ENCODE measurements at places on chromosomes 3 and 15. TPM values are rescaled to one million over a fixed set of nuclear protein-coding genes. Genes with fewer than 3 reads are reported as not detected.

- no peak for DNase-seq
Observed at GRCh38 chr15:36271048-36271447, 308.4 kb upstream of the CDIN1 start.

DNA sequence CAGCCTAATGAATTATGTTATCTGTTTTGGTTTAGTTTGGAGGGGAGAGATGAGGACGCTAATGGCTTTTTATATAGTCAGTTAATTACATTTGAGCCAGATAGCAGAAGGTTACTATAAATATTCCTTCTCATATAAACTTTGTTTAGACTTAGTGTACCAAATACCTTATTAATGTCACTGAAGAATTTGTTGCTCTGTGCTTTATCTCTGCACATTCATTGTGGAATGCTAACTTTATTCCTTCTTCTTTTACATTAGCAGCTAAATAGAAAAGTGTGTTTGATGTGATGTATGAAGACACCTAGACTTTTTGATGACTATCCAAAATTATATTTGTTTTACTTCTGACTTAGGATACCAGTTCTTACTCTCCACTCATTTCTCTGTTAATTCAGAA, 105.2 kb downstream of the EPHA3 start:
- no peak for DNase-seq

- DNase-seq = no peak
Observed at GRCh38 chr15:94135486-94136147, 95.7 kb upstream of the MCTP2 start.

DNA sequence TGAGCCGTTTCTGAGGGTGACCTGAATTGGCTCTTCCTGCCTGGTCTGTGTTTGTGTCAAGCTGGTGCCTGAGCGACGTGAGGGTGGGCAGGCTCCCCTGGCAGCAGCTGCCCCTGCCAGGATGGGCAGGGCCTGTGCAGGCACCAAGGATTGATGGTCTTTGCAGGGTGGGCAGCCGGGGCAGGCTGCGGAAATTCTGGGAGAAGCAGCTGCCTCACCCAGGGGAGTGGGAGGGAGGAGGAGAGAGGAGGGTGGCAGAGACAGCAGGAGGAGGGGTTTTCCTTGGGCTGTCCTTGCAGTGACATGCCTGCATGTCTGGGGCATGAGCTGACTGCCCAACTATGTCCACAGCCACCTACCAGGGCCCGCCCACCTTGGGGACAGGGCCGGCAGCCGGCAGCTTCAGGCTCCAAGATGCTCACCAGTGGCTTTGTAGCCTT, 27.9 kb upstream of the SLC6A6 start:
- no peak for DNase-seq

- DNase-seq = no peak
Observed at GRCh38 chr15:74960995-74961588, 4.5 kb upstream of the RPP25 start.

GRCh38 chr3:55875113-55875512, 388.0 kb upstream of the WNT5A start:
- DNase-seq = no peak

DNA sequence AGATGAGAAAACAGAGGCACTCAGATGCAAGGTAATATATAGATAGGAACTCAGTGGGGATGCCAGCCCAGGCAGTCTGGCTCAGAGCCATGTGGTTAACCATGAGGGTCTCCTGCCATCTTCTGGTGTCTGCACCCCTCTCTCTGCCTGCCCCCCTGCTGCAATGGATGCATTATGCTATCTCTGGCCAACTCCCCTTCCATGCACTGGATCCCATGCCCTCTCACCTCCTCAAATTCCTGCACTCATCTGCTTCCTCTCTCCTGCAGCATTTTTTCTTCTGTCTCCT, 163.2 kb downstream of the STT3B start:
- DNase-seq = no peak

GRCh38 chr15:59685737-59686297, 3.3 kb downstream of the BNIP2 start:
- no peak for DNase-seq

- DNase-seq = no peak
Observed at GRCh38 chr3:128590948-128591347, 59.7 kb downstream of the RPN1 start.

- DNase-seq = no peak
Observed at GRCh38 chr3:31197941-31198340, 303.5 kb upstream of the GADL1 start.

DNA sequence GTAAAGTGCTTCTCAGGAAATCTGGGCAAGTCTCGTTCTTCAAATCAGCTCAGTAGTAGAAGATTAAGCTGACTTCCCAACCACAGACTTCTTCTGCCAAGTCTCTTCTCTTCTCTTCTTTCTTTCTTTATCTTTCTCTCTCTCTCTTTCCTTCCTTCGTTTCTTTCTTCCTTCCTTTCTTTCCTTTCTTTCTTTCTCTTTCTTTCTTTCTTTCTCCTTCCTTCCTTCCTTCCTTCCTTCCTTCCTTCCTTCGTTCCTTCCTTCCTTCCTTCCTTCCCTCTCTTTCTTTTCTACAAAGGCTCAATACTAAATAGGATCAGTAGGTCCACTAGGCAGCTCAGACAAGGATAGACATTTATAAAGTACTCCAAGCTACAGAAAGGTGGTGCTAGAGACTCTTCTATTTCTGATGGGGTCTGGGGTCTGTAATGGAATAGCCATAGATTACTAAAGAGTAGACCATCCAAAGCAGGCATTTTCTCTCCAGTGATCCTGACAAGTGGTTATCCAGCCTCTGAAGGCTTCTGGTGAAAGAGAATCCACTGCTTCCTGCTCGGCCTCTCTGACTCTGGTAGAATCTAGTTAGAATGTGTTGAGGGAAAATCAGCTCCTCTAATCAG, 100.8 kb downstream of the TPRG1 start:
- DNase-seq = no peak

- DNase-seq = no peak
Observed at GRCh38 chr3:11085093-11085840, 69.0 kb upstream of the HRH1 start.

DNA sequence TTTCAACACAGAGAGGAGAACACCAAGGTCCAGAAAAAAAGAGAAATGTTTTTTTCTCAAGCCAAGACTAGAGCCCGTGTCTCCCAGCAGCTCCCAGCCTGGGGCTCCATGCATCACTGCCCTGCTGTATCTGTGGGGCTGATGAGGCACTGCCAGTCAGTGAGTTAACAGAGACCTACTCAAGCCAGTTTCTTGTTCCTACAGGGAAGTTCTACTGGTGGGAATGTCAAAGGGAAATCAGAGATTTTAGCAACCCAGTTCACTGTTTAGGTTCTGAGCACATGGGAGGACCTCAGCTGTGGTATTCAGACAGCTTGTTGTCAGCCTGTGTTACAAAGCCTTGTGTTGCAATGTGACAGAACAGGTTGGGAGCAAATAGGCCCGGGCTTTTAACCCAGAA, 234.3 kb downstream of the TLE3 start:
- DNase-seq = no peak

DNA sequence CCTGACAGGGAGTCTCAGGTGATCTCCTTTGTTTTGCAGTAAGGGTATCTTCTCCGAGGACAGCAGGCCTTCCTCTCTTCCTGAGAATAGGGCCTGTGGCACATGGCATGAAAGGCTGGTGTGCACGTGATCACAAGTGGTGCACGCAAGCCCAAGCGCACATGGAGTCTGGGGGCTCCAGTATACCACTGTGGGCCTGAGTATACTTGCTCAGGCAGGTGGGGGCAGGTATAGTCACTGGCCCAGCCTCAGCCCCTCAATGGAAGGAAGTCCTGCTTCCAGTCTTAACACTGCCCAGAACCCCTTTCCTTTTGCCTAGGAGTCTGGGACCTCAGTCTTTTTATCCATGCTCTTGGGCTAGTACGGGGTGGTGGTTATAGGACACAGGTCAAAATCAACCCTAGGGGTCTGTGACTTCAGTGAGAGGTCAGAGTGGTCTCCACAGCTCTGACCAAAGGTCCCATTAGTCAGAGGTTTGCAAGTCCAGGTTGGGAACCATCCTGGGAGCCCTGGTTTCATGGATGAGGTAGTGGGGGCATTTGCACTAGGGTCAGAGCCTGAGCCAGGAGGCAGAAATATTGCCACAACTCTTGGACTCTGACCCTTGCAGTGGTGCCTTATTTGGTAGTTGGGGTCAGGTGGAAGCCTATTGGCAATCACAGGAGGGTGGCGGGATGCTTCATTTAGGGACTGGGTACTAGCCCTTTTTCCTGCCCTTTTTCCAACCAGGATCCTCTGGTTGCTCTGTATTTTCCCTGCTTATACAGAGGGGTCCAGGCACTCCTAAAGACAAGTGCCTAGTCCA, 823 bp upstream of the CCDC71 start:
- DNase-seq = no peak

GRCh38 chr3:100005665-100006393, 108.5 kb downstream of the FILIP1L start:
- no peak for DNase-seq

DNA sequence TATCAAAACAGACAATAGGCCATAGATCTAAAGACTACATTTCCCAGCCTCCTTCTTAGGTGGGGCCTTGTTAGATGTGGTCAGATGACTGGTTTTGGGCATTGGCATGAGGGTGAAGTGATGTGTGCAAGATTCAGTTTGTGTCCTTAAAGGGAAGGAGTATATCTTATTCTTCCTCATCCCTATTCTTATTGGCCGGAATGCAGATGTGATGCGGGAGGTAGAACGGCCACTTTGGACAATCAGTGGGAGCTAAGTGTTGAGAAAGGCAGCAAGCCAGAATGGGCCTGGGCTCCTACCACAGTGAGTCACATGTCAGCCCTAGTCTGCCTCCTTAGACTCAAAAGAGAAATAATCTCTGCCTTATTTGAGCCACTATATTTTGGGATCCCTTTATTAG, 89.8 kb upstream of the MEX3B start:
- DNase-seq = no peak

GRCh38 chr3:38538773-38539353, 42.7 kb downstream of the EXOG start:
- no peak for DNase-seq

GRCh38 chr3:153820035-153820434, 301.2 kb upstream of the ARHGEF26 start:
- no peak for DNase-seq

- no peak for DNase-seq
Observed at GRCh38 chr3:71785532-71786216, 726 bp upstream of the PROK2 start.

DNA sequence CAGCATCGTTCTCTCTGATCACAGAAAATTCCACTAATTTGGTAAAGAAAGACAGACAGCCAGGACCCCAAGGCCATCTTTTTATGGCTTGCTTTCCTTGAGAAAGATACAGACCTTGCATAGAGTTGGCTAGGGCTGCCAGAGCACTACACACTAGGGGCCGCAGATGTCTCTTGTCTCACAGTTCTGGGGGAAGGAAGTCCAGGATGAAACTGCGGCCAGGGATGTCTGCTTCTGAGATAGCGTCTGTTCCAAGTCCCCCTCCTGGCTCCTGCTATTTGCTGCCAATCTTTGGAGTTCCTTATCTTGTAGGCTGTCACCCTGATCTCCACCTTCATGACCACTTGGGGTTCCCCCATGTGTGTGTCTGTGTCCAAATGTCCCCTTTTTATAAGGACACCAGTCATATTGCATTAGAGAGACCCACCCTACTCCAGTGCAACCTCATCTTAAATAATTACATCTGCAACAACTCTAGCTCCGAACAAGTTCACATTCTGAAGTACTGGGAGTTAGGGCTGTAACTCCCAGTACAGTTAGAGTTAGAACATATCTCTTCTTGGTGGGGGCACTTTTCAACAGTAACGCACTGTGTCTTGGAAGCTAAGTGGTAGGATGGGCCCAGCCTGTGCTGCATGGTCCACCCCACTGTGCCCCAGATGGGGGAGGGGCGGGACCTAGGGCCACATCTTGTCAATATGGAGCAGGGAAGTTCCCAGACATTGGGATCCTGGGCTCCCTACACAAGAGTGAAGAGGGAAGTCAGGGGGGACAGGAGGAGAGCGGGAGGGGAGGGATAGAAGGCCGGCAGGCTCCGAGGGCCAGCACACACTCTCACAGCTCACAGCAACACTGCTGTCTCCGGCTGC, 42.2 kb downstream of the KLF15 start:
- DNase-seq = no peak

GRCh38 chr3:126414406-126414805, 19.7 kb downstream of the CFAP100 start:
- DNase-seq = no peak

- no peak for DNase-seq
Observed at GRCh38 chr3:184140436-184140835, 5.3 kb downstream of the EIF2B5 start.

GRCh38 chr15:50210462-50211157, 28.6 kb downstream of the SLC27A2 start:
- DNase-seq = no peak

DNA sequence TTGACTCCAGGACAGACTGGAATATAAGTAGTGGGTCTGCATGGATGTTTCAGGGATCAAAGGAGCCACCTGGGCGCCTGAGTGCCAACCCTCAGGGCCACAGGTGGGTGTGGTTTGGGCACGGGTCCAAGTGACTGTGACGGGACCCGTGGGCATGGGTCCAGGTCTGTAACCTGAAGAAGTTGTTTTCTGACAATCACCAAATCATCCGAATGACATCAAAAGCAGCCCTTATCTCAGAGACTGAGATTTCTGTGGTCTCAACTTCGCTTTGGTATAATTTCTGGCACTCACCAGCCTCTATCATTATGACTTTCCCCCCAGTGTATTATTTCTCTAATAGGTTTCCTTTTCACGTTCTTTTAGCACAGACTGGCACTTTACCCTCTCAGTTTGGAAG, 24.4 kb downstream of the RLBP1 start:
- DNase-seq = no peak

- no peak for DNase-seq
Observed at GRCh38 chr3:152327203-152327602, 58.5 kb downstream of the MBNL1 start.

- DNase-seq = no peak
Observed at GRCh38 chr3:37882711-37883110, 21.0 kb downstream of the CTDSPL start.

DNA sequence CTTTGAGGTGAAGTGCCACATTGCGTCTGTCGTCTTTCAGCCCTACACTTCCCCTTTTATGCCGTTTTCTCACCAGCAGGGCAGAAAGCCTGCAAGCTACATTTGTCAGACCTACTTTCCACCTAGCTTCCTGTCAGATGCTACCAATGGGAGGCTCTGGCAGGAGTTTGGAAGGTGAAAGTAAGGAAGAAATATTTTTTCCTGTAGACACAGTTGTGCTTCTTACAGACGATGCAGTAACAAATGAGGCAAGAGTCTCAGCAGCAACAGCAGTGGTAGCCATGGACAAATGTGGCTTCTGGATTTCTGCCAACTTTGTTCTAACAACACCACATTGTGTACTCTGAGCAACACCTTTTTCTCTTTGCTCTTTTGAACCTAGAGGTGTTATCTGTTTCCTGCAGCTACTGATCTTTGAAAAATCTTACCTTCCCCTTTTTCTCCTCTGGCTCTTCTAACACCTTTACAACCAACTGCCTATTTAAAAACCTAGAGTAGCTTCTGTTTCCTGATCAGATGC, 70.6 kb upstream of the STT3B start:
- no peak for DNase-seq

Gene GPR62
- polyA plus RNA-seq = 0.48 TPM

Gene THSD4
- polyA plus RNA-seq = 30.2 TPM

Gene DNAH12
- polyA plus RNA-seq = 3.0 TPM

Gene RPL15
- polyA plus RNA-seq = 1,916 TPM

Gene FEZF2
- polyA plus RNA-seq = not detected

Gene CLDN16
- polyA plus RNA-seq = 35.6 TPM

Gene CPN2
- polyA plus RNA-seq = 0.80 TPM

Gene PRR23B
- polyA plus RNA-seq = not detected

Gene GRK7
- polyA plus RNA-seq = 0.18 TPM

Gene ACP3
- polyA plus RNA-seq = 86.3 TPM
